ENCODE measurements at places on chromosomes 3 and 15.

- DNase-seq: no peak
Measured at GRCh38 chr3:157574531-157574930, 71.3 kb upstream of the VEPH1 start.

DNA sequence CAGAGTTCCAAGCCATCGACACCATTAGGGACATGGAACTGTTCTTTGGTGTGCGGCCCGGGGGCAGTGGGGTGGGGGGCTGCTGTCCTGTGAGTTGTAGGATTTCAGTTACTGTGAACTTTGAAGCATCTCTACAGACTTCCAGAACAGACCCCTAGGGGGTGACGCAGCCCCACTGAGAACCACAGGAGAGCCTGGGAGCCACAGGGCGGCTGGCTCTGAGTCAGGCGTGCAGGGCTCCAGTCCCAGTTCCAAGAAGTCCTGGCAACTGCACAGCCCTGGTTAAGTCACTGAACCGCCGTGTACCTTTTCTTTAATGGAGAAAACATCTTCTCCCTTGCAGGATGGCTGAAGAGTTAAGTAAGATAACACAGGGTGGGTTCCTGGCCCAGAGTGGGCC is 23.5 kb upstream of the LRTM1 start:
- no peak for DNase-seq

- no peak for DNase-seq
Measured at GRCh38 chr3:71721002-71721401, 4.2 kb downstream of the EIF4E3 start.

- DNase-seq: no peak
Measured at GRCh38 chr3:98136631-98137030, 6.1 kb downstream of the OR5H1 start.

DNA sequence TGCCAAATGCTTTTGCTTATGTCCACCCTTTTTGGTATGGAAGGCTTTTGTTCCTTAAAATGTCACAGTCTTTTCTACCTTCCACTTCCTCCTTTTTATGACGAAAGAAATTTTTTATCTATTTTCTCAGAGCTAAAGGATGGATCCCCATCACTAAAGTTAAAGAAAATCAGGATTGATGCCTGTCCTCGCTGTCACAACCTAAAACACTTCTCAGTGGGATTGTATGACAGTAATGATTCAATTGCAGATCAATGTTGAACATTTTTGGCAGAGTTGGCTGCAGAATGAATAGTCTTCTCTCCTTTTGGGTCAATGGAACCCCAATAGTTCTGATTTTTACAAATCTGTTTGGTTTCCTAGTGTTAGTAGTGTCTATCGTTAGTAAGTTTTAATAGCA is 549.8 kb upstream of the ROBO2 start:
- DNase-seq: no peak

GRCh38 chr3:123651449-123652341 is 66.8 kb upstream of the HACD2 start:
- no peak for DNase-seq

- no peak for DNase-seq
Measured at GRCh38 chr3:55066551-55067047, 138.7 kb upstream of the LRTM1 start.

- DNase-seq: no peak
Measured at GRCh38 chr3:189797103-189797750, 166.0 kb downstream of the TP63 start.

GRCh38 chr3:126134219-126134975 is 46.0 kb downstream of the ALDH1L1 start:
- peak; percentile 68 for DNase-seq

- DNase-seq: no peak
Measured at GRCh38 chr3:172106989-172107388, 67.6 kb downstream of the FNDC3B start.

DNA sequence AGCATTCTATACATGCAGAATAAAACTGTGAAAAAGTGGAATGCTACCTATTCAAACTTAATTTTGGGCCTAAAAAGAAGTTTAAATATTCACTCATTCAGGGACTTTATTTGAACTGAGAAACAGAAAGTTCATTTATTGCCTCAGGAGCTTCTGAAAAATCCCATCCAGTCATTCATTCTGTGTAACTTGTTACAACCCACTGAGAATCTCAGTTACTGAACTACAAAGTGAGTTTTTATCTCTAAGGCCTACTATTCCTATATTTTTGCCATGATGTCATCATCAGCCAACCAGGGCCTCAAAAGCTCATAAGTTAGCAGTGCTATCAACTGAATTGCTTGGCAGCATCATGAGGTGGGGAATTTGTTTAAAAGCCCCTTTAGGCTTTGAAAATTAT is 98.0 kb upstream of the BOC start:
- no peak for DNase-seq

GRCh38 chr3:87206070-87206469 is 21.0 kb upstream of the CHMP2B start:
- no peak for DNase-seq

DNA sequence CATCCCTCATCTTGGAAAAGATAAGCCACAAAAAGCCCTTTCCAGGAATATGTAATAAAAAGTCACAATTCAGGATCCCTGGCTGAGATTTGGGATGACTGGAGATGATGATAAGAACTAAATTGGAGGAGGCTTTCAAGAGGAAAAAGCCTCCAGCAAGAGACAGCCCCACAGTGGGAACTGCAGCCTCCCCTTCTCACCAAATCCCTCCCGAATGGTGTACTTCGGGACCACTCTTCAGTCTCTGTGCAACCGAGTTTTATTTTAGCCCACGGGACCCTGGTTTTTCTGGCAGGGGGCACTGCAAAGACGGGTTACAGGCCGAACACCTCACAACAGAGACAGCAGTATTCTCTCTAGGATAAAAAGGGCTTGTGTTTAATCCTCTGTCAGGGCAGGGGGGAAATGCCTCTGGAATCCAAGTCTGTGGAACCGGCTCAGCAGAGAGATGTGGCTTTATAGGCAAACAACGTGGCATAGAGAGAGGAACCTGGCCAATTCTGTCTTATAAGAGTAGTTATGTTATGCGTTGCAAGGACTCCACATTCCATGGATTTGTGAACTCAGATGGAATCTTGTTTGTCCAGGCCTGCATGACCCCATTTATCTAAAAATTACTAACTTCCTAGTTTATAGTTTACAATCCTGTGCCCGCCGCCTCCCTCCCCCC is 1.2 kb upstream of the LMCD1 start:
- DNase-seq: no peak

GRCh38 chr3:33030802-33031201 is 66.1 kb downstream of the GLB1 start:
- DNase-seq: no peak

- DNase-seq: no peak
Measured at GRCh38 chr15:32861761-32862160, 144.0 kb downstream of the GREM1 start.

GRCh38 chr3:97883736-97884135 is 61.9 kb downstream of the CRYBG3 start:
- DNase-seq: no peak
